ENCODE measurements at places on chromosomes 5 and 9.

DNA sequence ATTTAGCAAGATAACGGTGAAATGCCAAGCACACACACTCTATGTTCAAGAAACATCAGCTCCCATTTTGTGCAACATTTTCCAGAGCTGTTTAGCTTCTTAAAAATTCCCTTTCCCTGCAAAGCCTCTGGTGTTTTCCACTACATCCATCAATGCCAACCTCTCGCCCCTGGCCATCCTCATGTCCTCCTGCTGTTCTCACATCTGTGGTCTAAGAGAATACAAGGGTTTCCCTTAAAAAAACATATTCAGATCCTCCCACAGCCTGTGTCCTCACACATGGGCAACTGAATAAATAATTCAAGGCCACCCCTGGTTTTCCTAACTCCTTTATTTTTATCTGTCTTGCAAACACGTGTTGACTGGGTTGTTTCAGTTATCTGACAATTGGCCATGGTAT is 70.3 kb downstream of the PAPPA start:
- no peak for DNase-seq

- DNase-seq, result no peak
These were observed 27.6 kb upstream of the NFIB start for GRCh38 chr9:14341437-14342122.

DNA sequence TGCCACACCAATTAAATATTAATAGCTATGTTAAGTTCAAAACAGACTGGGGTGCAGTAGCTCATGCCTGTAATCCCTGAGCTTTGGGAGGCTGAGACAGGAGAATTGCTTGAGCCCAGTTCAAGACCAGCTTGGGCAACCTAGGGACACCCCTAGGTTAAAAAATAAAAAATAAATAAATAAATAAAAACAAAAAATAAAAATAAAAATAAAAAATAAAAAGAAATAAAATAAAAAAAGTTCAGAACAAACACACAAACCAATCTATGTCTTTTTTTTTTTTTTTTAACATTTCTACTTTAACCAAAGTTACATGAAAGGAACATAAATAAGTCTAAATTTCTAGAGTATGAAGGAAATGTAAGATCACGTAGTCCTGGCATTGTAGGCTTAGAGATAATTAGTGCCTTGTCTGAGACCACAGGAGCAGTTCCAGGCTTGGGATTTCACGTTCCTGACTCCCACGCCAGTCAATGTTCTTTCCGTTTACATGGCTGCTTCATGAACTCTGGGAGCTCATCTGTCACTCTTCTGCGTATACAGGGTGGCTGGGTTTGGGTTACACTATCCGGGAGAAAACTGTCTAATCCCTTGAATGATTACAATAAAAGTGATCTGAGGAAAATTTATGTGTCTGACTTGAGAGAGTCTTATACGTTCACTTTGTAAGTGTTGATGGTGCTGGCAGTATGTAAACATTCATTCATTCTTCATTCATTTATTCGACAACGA is 85.2 kb downstream of the KIAA1958 start:
- peak; percentile 14 for DNase-seq

- no peak for DNase-seq
These were observed 10.6 kb upstream of the VLDLR start for GRCh38 chr9:2610985-2611384.

DNA sequence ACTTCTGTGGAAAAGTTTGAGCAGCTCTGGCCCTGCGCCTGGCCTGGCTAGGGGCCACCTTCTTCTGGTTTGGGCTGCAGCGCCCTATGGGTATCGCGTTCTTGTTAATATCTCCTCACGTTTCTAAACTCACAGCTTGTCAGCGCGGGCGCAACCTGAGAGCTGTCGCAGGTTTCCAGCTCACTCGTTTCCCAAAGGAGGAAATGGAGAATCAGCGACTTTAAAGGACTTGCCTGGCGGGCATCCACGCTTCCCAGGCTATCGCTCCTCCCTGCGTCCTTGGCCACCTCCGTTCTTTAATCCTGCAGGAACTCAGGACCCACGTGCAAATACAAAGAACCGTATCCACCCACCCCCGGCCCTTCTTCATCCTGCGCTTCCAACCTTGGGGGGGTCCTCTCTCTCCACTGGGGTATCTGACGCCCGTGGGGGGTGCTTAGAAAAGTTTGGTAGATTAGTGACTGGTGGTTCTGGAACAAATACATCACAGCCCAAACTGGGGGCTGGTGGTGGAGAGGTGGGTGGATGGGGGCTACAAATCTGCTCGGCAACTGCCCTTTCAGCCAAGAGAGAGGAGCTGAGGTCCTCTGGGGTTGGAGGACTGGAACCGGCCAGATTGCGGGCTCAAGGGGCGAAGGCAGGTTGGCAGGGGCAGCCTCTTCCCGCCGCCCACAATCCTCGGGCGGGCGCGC is 578 bp upstream of the PSAT1 start:
- DNase-seq, result no peak

DNA sequence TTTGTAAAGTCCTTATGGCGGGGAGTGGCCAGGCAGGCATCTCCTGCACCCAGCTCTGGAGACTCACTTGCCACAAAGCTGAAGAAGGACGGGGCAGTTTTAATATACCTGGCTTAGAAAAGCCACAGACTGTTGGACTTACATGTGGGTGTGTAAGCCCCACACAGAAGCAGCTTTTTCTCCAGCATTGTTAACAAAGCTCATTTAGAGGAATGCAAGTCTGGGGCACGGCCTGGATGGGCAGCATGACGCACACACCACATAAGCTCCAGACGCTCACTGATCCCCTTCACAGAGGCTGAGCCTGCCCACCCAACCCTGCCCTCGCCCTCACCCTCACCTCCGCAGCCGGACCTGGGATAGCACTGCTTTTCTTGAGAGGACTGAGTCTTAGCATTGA is 58.0 kb upstream of the PDE8B start:
- DNase-seq, result no peak

- DNase-seq, result no peak
These were observed 53.7 kb upstream of the CTNNA1 start for GRCh38 chr5:138699482-138699881.

- DNase-seq, result no peak
These were observed 35.6 kb upstream of the NREP start for GRCh38 chr5:111792471-111793058.

DNA sequence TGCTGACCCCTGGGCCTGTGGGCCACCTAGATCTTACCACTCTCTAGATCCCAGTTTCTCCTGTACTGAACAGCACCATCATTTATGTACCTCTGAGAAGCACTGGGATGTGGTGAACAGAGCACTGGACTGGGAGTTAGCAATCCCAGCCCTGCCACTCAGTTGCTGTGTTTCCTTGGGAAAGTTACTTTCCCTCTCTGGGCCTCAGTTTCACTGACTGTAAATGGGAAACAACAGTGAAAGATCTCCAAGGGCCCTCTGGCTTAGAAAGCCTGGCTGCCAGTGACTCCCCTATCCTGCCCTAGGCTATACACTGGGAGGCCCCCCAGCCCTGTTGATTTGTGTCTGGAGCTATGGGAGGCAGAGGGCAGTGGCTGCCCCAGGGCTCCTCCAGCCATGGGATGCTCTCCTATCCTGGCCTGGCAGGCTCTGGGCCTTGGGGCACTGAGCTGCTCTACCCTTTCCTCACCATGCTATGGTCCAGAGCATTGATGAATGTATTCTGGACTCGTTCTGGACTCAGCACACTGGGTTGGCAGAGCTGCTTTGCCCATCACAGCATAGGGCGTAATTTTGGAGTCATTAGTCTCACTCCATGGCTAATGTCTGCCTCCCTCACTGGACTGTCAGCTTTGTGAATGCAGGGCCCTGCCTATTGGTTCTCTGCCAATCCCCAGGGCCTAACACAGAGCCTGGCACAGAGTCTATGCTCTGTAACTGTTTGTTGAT is 99.3 kb downstream of the RGS3 start:
- no peak for DNase-seq

- DNase-seq, result no peak
These were observed 220.0 kb downstream of the TSSK1B start for GRCh38 chr5:113214606-113215323.

DNA sequence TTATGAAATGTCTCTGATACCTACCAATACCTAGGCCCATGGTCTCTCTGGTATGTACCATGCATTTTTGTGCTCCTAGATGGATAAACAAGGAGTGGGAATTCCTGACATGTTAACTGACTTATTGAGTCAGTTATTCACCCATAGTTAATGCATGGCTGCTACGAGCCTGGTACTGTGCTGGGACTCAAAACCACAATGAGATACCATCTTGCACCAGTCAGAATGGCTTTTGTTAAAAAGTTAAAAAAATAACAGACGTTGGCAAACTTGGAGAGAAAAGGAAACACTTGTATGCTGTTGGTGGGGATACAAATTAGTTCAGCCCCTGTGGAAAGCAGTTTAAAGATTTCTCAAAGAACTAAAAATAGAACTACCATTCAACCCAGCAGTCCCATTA is 293.8 kb downstream of the OSTF1 start:
- DNase-seq, result no peak

DNA sequence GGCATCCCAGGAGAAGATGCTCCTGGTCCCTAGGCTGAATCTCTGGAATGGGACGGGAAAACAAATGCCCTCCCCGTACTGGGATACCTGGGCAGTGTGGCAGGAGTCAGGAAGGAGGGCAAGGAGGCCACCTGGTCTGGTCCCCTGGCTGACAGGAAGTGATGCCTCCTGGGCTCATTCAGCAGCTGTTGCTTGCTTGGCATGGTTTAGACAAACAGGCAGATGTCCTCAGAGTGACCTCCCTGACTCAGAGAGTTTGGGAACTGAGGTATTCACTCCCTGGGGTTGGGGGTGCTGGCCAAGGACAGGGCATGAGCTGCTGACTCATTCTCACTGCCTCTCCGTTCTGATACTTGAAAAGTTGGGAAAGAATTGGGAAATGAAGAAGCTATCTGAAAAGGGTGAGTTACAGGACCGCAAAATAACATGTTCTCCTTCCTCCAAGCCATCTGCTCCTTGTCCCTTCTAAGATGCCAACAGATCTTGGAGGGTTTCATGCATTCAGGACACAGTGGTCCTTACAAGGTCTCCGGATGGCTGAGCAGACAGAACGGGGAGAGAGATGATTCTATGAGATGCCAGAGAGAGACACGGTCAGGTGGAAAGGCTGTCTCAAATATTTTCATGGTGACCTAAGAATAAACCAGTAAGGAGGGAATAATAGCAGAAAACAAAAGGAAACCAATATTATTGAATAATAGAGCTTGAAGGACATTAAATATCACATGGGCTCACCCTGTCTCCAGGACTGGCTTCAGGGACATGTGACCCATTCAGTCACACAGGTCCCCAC is 534.5 kb downstream of the BNC2 start:
- no peak for DNase-seq

Data from right renal cortex interstitium (tissue), 3 donors.